ENCODE measurements at places on chromosomes 7 and 10.

- DNase-seq: no peak
Observed at GRCh38 chr10:504806-505205, 184.7 kb downstream of the DIP2C start.

DNA sequence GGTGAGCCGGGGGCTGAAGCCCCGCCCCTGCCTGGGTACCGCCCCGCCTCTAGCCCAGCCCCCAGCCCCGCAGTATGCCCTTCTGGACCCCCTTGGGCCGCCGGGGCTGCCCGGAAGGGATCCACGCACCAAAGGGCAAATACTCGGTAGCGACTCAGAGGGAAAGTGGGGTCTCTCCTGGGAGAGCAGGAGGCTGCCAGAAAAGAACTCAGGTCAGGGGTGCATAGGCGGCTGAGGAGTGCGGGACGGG is 796 bp downstream of the FBXL15 start:
- DNase-seq: no peak

DNA sequence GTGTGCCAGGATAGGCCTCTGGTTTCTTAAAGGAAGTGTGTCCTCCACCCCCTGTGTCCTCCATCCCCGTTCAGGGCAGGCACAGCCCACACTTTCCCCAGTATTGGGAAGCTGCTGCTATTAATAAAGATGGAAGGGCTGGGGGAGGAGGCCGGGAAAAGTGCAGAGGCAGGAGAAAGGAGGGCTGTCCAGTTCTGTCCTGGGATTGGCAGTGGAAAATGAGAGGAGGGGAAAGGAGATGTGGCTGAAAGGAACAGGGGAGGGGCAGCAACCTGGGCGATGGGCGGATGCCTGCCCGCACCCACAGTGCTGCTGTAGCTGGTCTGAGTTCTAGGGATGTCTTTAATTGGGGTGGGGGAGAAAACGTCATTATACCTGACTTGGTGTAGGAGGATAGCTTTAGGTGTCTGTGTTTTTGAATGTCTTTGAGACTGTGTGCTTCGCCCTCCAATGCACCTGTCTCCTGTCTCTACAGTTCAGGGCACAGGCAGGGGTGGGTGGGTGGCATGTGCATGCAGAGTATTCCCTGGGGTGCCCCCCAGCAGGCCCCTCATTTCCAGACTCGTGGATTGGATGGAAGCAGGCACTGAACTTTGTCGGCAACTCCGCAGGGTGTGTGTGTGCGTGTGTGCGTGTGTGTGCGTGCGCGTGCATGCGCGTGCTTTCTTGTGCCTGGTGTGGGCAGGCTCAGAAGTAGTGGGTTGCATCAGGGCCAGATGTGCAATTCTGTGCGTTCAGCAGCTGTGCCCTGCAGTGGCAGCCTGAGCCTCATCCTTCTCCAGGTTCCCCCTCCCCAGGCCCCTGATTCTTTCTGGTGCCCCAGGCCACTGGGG is 2.5 kb downstream of the TRIM8 start:
- DNase-seq: no peak

GRCh38 chr7:36192053-36192824 is 39.2 kb downstream of the EEPD1 start:
- no peak for DNase-seq

- no peak for DNase-seq
Observed at GRCh38 chr10:61125560-61126170, 181.7 kb upstream of the RHOBTB1 start.

- DNase-seq: no peak
Observed at GRCh38 chr10:25048450-25048849, 32.0 kb downstream of the THNSL1 start.

- DNase-seq: no peak
Observed at GRCh38 chr10:88048312-88048711, 184.9 kb downstream of the PTEN start.

DNA sequence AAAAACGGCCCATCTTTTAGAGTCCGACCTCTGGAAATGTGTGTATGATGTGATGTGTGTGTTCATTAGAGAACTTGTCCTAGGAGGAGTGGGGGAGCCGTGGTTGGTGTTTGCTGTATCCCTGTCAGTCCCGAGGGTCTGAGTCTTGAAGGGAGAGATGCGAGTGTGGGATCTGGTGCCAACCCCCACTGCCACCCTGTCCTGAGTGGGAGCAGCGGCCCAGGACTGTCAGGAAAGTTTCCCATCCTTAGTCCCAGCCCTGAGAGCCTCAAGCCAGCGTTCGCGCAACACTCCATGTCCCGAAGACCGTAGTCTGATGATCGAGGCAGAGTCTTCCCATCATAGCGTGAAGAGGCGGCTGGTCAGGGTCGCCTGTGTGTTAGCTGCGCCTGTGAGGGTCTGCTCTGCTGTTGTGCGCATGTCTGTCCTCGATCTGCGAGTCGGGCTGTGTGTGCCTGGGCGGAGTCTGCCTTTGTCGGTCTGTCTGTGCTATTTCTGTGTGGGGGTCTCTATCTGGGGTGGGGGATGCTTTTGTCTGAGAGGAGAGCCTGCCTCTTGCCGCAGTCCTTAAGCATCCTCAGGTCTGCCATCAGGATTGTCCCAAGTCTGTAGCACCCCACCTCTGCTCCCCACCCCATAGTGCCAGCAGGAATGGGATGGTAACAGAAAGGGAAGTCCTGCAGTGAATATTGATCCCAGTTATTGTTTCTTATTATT is 514 bp upstream of the CHAT start:
- no peak for DNase-seq

DNA sequence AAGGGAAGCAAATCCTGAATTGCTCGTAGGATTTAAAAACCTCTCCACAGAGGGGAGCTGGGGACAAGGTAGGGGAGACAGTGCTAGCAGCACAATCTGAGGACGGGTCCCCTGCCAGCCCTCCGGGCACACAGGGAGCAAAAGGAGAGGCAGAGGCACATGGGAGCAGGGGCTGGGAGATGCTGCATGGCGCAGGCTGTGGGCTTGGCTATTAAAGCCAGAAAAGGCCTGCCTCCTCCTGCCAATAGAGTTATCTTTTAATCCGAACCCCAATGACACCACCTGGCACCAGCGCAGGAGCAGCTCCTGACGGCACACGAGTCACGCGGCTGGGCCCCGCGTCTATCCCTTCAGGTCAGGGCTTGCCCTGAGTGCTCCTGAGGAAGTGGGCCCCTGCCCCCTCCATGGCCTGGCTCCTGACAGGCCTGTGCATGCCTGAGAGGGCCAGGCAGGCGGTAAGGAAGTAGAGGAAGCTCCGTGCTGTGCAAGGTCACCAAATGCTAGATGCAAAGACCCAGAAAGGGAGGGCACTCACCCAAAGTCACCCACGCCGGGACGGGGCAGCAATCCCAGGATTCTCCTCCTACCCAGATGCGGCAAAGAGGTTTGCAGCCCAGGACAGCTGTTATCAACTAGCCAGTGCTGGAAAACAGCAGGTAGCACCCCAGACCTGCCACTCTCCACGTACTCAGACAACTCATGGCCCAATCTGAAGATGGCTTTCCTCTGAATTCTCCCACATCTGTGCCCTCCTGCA is 28.1 kb downstream of the DLG5 start:
- DNase-seq: no peak

DNA sequence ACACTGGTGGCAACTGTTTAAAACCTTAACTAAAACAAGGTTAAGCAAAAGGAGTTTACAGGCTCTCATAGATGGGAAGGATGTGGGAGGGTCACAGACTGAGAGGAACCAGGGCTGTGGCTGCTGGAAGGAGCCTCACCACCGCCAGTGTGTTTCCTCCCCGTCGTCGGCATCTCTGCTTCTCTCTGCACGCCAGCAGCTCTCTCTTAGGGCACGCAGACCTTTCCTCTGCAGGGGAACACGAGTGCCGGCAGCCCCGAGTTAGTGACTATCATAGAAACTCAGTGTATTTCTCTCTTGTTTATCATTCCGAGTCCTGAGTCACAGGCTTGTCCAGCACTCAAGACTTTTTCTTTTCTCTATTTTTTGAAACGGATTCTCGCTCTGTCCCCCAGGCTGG is 8.1 kb upstream of the SH2D4B start:
- DNase-seq: peak; percentile 20

- DNase-seq: no peak
Observed at GRCh38 chr10:132664883-132665282, 121.1 kb downstream of the NKX6-2 start.

- no peak for DNase-seq
Observed at GRCh38 chr10:29011516-29011915, 277.4 kb upstream of the LYZL1 start.

DNA sequence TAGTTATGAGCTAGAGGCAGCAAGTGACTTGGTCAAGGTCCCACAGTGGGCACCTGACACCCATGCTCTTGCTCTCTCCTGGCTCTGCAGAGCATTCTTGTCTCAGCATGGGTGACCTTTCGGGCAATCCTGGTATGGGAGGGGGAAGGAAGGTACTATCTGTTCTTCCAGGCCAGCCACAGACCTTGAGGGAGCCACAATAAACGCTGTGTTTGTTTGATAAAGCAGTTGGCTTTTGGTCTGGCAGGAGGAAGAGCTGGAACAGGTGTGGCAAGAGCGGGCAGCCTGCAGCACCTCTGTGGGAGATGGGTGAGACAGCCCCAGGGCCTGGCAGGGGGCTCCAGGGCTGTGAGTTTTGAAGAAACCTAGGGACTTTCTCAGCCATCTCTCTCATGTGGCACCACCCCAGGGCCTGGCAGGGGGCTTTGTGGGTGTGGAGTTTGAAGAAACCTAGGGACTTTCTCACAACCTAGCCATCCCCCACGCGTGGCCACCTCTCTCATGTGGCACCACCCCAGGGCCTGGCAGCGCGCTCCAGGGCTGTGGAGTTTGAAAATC is 11.4 kb downstream of the CLDN3 start:
- no peak for DNase-seq

DNA sequence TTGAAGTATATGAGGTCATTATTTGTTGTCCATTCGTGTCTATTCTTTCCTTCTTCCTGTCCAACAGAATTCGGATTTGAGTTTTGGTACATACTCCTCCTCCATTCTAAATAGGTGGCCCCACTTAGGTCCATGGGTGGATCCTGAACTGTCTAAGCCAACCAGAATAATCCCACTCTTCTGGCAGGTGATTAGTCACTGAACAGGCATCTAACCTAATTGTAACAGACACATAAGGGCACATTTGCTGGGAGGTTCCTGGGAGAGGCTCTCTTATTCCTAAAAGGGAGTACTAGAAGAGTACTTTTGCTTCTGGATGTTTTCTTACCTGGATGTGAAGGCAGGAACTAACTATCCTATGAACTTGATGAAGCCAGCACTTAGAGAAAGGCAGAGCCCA is 16.8 kb downstream of the LRRC72 start:
- DNase-seq: no peak

GRCh38 chr10:110499796-110500514 is 2.2 kb downstream of the DUSP5 start:
- no peak for DNase-seq

DNA sequence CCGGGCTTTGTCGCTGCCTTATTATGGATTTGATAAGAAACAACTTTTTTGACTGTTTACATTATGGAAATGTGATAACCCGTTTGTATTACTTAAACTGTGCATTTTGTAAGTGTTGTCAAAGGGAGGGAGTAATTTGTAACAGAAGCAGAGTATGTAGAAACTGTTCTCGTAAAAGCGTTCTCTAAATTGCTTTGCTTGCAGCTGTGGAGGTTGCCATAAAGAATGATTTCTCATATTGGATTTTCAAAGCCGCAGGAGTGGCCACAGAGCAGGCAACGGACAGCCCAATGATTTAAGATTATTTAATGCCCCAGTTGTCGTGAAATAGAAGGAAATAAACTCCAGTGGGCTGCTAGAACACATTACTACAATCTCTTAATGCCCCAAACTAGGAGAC is 114.0 kb upstream of the INSYN2A start:
- DNase-seq: no peak

DNA sequence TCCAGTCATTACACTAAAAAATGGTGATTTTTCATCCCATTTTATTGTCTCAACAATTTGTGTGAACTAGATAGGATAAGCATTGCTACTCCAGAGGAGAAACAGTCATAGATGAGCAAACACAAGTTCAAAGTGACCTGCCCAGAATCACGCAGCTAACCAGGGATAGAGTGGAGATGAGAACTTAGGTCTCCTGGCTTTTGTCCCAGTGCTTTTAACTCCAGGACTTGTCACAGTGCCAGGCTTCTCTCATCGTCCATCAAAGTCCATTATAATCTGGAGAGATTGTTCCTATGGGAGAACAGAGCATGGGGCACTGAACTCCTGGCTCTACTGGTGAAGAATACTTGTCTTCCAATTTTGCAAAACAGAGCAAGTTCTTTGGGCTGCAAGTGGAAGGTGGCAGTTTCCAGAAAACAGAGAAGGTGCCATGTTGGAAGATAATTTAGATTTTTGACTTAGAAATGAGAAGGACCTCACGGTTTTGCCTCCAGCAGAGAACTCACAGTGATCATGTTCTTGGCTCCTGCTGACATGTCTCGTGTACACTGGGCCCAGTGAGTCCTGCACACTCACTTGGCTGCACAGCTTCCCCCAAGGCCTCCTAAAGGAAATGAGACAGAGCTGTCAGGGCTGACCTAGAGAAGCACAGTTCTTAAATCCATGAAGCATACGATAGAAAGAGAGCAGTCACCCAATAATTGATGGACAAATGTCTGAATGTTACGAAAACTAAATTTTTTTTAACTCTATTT is 322.9 kb upstream of the NRP1 start:
- DNase-seq: no peak

All from stimulated activated CD8-positive, alpha-beta memory T cell treated with anti-CD3 and anti-CD28 coated beads, Interleukin-15, amount 100 ng/mL, for 1 hour (primary cell).